Anterior cingulate cortex (tissue), 58 donors: ENCODE measurements at places on chromosomes 16 and 17.

DNA sequence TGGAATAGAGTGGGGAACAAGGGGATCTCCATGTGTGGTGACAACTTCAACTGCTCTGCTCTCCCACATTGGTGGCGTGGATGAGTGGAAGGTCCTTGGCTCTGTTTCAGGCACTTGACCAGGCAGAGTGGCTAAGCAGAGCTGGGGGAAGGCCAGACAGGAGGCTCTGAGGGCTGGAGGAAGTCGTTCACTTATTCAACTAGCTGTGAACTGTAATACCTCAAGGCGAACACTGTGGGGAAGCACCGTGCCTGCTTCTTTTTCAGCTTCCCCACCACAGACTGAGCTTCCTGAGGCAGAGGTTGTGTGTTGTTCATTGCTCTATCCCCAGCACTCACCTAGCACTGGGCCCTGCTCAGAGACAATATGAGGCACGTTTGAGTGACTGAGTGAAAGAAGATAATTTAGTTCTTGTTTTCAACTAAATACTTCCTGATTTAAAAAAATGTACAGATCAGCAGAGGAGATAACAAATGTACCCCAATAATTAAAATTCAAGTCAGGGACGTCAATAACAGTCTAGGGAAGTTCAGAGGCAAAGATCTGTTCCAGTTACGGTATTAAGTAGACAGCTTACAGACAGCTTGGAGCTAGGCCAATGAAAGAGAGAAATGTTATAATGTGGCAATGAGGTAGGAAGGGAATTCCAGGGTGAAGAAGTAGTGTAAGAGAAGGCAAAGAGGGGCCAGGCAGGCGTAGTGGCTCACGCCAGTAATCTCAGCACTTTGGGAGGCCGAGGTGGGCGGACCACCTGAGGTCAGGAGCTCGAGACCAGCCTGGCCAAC, 34.7 kb downstream of the MYO18A start:
- DNase-seq = peak; percentile 57

- DNase-seq = no peak
Measured at GRCh38 chr16:80530479-80530878, 10.3 kb upstream of the DYNLRB2 start.

DNA sequence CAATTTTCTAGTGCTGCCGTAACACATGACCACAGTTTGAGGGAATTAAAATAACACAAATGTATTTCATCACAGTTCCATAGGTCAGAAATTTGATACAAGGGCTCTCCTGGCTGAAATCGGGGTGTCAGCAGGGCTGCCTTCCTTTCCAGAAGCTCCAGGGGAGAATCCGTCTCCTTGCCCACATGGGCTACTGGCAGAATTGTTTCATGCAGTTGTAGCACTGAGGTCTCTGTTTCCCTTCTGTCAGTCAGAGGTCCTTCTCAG, 20.5 kb downstream of the EIF4A3 start:
- DNase-seq = no peak

DNA sequence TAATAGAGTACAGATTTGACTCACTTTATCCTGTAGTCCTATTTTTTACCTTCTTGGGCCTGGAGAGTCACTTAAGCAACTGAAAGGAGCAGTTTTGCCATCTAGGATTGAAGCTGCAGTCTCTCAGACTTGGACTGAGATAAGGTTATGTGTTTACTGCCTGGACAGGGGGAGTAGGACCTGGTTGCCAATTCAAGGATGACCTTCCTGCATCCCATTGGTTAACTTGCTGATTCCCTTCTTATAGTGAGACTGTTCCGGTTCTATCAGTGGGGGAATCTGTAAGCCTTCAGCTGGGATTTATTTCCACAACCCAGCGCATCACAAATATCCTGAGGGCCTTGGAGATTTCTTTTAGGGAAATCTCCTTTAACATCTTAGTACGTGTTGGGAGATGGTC, 2.9 kb downstream of the UBN1 start:
- DNase-seq = no peak

- no peak for DNase-seq
Measured at GRCh38 chr16:49128740-49129139, 152.9 kb downstream of the CBLN1 start.

DNA sequence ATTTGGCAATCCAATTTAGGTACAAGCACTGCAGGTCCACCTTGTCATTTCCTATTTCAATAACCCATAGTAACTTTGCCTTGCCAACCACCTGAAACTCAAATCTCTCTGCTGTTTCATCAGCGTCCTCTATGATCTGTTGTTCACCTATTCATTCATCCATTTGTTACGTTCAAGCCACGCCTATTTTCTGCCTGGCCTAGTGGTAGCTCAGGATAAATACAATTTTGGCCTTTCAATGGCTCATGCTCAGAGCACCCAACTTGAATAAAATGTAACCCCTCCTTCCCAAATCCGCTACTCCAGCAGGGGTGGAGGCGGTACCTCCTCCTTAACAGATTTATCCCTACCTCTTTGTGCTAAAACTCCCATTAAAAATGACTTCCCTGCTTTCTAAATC, 3.6 kb upstream of the FBXO47 start:
- no peak for DNase-seq

- no peak for DNase-seq
Measured at GRCh38 chr17:78079253-78079652, 49.3 kb downstream of the TMC6 start.

- DNase-seq = peak; percentile 52
Measured at GRCh38 chr17:40071313-40072039, 8.7 kb downstream of the THRA start.

DNA sequence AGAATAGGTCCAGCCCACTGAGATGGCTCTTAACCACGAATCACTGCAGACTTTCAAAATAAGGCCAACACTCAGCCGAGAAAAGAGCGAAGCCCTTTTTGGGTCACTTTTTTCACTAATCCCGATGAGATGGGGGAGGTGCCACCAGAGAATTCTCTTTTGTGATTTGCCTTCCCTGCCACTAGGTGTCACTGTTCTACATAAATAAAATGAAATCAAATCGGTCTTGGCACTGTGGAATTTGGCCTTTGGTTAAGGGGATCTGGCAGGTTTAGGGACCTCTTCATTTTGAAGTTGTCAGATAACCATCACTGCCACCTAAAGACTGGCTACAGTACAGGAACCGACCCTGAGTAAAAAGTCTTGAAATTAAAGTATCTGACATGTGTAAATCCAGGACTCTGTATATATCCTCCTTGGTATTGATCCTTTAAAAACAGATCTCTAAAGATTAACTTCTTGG, 147.0 kb downstream of the HS3ST4 start:
- peak; percentile 2 for DNase-seq

DNA sequence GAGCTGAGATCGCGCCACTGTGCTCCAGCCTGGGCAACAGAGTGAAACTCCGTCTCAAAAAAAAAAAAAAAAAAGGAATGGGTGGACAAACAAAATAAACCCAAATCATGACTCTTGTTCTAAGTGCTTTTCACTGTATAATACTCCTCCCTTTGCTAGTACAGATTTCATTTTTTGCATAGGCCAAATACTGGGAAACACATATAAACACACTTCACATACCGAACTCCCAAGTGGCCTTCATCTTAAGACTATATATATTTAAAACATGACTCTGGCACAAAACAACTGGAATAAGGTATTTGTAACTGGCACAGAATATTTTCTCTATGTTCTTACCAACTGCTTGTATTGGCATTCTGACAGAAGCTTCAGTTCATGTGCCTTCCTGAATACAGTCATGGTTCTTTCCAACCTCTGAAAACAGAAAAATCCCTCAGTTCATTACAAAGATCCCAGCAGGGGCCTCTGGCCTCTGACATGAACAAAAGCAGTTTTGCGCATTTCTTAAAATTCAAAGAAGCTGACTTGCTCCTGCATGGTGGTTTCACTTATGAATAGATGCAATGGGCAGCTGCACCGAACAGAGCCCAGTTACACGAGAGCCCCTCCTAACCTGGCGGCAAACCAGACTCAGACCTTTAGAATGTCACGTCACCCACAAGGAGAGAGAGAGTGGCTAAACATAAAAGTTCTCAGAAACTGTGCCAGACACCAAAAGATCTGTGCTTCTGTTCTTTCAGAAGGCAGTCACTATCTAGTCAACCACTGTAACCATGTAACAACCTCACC, 19.1 kb upstream of the COPRS start:
- DNase-seq = no peak

DNA sequence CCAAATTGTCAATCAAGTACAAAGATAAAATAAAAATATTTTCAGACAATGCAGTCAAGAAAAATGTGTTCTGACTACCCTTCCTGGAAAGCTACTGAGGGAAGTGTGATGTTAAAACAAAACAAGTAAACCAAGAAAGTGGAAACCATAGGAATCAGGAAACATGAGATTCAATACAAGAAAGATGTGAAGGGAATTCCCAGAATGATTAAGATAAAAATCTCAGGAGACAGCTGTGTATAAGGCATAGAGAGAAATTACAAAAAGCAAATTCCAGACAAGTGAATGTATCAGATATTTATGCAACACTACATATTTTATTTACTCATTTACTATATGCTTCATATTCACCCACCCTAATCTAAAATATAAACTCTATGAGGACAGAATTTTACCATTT, 32.2 kb downstream of the TRIM37 start:
- no peak for DNase-seq

GRCh38 chr16:24036614-24037013, 200.8 kb downstream of the PRKCB start:
- DNase-seq = peak; percentile 27

DNA sequence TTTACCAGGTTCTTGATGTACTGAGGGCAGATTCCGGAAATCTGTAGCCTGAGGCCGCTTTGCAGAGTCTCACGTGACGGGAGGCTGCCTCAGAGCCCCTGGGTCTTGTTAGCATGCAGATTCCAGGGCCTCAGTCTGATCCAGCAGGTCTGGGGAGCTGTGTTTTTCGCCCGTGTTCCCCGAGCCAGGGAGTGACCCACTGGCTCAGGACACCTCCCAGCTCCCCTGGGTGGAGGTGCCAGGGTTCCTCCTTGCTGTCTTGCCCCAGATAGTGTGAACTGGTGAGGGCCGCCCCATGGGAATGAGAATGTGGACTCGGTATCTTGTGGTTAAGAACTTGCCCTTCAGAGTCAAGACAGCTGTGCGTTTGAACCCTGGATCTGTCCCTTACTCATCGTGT, 98.6 kb downstream of the OR1D5 start:
- DNase-seq = no peak

DNA sequence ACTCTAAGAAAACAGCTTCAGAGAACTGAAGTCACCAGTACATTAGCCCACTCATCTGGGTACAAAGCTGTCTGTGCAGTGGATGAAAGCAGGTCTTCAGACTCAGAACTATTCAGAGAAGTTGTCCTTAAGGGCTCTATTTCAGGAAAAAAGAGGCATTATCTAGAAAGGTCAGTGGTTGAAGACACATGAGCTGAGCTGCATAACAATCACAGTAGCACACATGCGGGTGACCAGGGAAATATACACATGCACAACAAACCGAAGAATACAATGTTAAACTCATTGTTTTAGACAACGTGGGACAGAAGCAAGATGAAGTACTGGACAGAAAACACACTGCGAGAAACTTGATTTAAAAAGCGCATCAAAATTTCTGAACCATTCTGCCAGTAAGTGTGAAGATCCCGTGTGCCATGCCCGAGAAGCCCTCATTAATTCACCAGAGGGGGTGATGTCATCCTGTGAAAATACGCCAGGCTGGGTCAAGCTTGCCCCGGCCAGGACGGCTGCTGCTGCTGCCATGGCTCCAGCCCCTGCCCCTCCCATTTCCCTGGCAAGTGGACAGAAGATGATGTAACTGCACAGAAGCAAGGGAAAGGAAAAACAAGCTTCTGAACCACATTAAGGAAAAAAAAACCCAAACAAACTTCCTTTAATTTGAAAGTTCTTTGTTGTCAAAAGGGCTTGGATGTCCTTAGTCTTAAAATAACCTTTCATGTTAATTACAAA, 10.1 kb downstream of the DYNC1LI2 start:
- peak; percentile 94 for DNase-seq
